ENCODE measurements at places on chromosomes 16 and 17.

DNA sequence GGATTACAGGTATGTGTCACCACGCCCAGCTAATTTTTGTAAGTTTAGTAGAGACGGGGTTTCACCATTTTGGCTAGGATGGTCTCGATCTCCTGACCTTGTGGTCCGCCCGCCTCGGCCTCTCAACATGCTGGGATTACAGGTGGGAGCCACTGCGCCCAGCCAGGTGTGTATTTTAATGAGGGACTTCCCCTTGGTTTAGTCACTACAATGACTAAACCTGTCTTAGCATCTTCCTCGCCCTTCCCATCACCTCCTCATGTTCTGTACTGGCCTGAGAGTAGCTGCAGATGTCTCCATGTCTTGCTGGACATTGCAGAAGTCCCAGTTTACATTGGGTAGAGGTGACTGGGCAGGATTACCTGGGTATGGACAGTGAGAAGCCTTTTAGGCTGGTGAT lies 9.6 kb downstream of the SLC7A6 start:
- no peak for DNase-seq

DNA sequence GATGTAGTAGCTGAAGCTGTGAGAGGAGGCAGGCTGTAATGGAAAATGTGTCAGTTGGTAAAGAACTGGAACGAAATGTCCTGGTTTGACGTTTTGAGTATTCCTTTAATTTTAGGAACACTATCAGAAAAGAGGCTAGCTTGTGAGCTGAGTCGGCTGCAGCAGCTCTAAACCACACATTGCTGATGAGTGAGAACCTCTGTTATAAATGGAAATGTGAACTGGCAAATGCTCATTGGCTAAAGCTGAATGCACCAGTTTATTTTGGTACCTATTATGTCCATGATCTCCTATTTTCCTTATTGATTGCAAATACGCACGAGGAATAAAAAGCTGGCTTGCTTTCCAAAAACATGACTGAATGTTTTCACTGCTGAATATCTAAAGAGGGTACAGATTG lies 11.0 kb upstream of the WIPI1 start:
- DNase-seq = no peak

- DNase-seq = no peak
Observed at GRCh38 chr17:16886655-16887322, 85.1 kb downstream of the TNFRSF13B start.

DNA sequence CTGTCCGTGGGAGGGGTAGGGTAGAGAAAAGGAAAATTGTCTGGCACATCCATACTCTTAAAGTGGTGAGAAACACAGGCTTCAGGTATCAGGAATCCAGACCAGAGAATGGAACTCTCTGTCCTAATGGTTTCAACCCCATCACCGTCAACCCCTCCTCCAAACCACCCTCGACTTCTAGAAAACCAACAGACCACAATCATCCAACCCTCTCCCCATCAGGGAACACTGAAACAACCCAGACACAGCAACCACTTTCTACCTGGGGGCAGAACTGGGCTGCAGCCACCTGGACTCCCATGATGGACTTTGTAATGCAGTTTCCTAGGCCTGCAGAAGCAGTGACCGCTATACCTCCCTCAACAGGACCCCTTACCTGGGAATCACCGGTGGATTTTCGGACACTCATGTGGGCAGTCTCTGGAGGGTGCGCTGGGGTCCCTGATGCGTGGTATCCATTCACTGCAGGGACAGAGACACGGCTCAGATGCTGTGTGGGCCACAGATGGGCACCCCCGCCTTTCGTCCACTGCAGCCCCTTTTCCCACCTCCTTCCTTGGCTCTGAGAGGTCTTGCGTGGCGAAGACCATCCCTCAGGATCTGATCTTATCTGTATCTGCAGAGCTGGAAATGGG lies 64.3 kb upstream of the RCVRN start:
- DNase-seq = no peak

GRCh38 chr16:81593481-81593880 lies 148.9 kb downstream of the CMIP start:
- no peak for DNase-seq

DNA sequence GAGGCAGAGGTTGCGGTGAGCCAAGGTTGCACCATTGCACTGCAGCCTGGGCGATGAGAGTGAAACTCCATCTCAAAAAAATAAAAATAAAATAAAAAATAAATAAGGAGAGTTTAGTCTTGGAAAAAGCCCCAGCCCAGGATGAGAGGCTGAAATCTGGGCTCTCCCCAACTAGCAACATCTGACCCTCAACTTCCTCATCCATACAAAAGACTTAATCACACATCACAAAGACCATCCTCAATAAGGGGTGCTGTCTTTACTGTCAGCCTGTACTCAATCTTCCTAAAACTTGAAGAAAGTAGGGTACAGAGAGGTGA lies 11.4 kb upstream of the SLC4A1 start:
- DNase-seq = no peak

DNA sequence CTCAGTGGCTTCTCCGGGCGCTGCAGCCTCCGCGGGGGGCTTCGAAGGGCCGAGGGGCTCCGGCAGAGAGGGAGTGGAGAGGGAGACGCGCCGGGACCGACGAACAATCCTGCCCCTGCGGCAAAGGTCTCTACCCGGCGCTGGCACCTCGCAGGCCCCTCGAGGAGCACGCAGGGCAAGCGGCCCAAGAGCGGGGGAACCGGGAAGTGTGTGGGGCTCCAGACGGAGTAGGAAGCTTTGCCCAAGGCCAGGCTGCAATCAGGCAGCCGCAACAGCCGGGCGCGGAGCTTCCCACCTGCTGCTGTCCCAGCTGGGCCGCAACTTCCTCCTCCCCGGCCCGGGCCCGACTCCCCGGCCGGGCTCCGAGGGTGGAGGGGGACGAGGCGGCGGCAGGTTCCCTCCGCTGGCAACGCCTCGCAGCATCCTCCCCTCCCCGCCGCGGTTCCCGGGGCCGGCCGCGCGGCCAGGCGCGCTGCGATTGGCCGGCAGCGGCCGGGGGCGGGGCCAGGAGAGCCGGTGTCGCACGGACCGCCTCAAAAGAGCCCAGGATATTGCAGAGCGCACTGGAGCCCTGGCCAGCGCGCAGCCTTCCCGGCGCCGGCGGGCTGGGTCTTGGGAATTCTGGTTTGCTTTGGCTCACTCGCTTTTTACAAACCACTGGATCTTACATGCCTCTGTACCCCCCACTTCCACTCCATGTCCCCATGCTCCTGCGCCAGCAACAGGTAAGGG lies at the start of gene KCNJ2:
Gene KCNJ2, plus strand, starts transcription at position 556 of the 732 bp plus-strand sequence. CDS start 5,508 bp downstream, outside the sequence.
- peak; percentile 53 for DNase-seq

DNA sequence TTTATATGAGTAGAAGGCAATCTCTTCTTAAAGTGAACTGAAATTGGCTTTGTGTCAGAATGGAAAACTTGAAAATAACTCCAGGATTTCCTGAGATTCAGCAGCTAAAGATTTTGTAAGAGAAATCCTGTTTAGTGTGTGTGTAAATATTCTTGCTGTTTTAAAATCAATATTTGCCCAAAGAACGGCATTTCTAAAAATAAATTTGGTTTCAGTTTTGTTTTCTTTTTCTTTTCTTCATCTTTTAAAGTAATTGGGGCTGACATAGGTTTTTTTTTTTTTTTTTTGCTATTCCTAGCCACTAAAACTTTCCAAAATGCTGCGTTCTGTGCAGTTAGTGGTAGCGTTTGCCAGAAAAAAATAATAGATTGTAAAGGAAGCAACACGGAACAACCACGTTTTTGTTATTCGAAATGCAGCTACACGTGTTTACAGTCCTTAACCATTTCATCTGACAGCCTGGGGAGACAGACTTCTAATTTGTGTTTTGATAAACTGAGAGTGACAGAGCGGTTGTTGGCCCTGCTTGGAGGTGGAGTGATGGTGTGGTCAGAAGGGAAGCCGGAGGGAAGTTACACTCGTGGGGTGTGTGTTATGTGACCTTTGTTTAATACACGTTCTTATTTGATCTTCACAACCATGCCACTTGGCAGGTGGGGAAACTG lies 21.6 kb upstream of the SMPD3 start:
- peak; percentile 55 for DNase-seq

- no peak for DNase-seq
Observed at GRCh38 chr17:47870056-47870455, 19.1 kb upstream of the SP6 start.

DNA sequence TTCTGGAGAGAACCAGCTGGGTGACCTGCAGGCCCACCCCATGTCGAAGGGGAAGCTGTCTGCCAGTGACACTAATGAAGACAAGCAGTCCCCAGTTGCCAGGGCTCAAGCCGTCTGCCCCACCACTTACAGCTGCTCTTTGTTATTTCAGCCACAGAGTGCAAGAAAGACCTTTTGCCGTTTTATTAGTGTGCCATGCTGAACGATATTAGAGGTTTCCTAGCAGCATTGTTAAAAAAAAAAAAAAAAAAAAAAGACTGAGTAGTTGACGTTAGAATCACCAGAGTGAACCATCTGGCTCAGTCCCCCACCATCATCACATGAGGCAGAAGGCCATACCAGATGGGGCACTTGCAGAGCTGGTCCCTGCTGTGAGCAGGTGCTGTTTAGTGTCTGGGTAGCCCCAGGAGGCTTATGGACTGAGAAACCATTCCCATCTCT lies 26.5 kb upstream of the SLC39A11 start:
- no peak for DNase-seq

- DNase-seq = peak; percentile 20
Observed at GRCh38 chr16:57651344-57652333, 16.5 kb upstream of the ADGRG3 start.

- DNase-seq = no peak
Observed at GRCh38 chr16:85651629-85652430, 36.9 kb downstream of the GINS2 start.

DNA sequence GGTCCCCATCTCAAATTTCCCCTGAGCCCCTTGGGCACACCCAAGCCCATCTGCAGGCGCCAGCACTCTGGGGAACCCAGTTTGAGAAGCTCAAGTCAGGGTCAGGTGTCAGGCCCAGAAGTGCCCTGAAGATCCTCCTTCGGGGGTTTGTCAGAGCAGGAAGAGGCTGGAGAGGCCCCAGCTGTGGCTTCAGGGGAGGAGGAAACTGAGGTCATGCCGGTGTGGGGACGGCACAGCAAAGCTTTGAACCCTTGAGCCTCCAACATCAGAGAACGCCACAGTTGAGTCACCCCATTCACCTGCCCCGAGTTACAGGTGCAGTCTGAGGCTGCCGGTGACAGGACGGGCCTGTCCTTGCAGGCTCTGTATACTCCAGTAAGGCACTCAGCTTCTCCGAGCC lies 140.2 kb upstream of the CIBAR2 start:
- DNase-seq = no peak

DNA sequence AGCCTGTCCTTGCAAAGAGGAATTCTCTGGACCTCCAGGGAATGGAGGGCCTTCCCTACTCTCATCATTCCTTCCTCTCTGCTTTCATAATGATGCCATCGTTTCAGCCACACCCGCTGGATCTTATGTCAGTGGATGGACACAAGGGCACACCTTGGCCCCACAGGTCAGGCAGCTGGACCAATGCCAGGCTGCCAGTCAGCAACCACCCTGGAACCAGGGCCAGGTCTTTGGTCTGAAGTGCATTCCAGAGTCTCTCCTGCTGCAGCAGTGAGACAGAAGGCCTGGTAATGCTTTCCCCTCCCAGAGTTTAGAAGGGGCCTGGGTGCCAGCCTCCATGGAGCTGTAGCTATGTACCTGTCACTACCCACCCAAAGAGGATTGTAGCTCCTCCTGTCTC lies 7.4 kb downstream of the C1QL1 start:
- no peak for DNase-seq

GRCh38 chr17:49783791-49784190 lies 4.7 kb upstream of the KAT7 start:
- no peak for DNase-seq

DNA sequence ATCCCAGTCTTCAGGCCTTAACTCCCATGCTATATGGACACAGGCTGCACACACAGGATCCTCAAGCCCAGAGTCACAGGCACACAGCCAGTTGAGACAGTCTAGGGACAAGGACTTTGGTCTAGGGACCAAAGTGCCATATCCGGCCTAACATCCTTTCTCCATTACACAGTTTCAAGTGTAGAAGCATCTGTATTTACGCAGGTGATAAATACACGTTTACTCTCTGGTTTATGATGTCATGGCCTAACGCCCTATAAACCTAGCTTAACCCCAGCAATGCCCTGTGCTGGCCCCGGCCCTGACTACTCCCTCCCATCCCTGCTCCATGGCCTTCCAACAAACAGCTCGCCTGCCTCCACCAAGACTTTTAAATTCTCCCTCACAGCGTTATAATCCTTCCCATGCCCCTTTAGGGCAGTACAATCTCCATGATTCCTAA lies 17.1 kb downstream of the CUEDC1 start:
- DNase-seq = no peak

DNA sequence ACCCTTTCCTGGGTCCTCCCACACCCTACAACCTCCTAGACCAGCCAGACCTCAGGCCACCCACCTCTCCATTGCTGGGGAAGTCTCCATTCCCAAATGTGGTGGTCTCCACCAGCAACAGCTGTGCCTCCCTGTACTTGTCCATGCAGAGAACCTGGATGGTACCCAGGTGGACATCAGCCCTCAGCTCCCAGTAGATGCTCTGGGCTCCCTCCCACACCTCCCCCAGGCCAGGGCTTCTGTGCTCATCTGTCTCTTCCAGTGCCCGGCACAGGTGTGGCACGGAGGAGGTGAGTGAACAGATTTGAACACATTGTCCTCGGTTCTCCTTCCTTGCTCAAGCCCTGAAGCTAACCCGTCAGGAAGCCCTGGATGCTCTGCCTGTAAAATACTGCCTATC lies 34.6 kb downstream of the LGALS9 start:
- DNase-seq = no peak

DNA sequence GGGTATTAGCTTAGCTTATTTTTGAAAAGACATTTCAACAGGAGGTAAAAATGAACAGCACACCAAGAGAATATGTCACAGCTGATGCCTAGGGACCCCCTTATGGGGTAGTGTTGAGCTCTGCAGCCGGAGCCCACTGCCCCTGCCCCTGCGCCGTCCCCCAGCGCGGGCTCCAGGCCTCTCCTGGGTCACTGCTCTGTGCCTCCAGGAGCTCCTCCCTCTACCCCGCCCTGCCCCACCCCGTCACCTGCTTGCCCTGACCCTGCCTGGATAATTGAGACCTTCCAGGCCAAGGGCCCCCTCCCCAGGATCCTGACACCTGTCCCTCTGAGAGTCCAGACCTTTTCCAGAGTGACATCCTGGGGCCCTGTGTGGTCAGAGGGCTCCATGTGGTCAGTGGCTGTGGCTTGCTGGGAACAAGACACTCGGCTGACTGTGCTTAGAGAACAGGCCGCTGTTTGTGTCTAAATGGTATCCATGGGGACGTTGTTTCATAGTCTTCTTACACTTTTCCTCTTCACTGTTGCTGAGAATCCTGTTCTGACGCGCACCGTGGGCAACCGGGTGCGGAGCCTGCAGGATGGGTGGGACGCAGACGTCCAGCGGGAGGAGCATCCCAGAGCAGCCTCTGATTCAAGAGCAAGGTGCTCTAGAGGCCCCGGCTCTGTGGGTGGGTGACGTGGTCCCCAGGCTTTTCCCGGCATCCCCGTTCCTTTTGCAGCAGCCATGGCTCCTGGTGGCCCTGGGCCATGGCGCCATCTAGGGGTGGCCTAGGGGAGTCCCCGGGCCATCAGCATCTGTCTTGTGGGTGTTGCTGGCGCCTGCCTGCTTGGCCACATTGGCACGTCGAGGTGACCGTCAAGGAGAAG lies 20.0 kb upstream of the WFIKKN1 start:
- DNase-seq = peak; percentile 44

GRCh38 chr16:78127130-78127529 lies 27.7 kb downstream of the WWOX start:
- no peak for DNase-seq

- DNase-seq = no peak
Observed at GRCh38 chr17:6823011-6823442, 8.5 kb downstream of the TEKT1 start.
